ENCODE measurements at places on chromosomes 6 and 20.
A peak's percentile ranks its signal among the peaks of the same experiment; 100 is the strongest.

- DNase-seq, result no peak
- no peak overlapping the region for H3K27ac ChIP-seq
- no peaks in the 10 kb centered on the region for H3K36me3 ChIP-seq
These were observed 112.7 kb downstream of the FHL5 start for GRCh38 chr6:96675597-96675996.

GRCh38 chr6:79813854-79814709, 133.3 kb downstream of the ELOVL4 start:
- no peaks in the 10 kb centered on the region for H3K4me1 ChIP-seq
- H3K36me3 ChIP-seq, result no peaks in the 10 kb centered on the region
- no peak overlapping the region for H3K27ac ChIP-seq
- peak; percentile 14 for DNase-seq
- no peaks in the 10 kb centered on the region for H3K27me3 ChIP-seq

- H3K27ac ChIP-seq, result no peak overlapping the region
- H3K27me3 ChIP-seq, result no peaks in the 10 kb centered on the region
- H3K4me1 ChIP-seq, result peaks cover 11% of the 10 kb centered on the region
- H3K36me3 ChIP-seq, result no peaks in the 10 kb centered on the region
- DNase-seq, result no peak
These were observed 4.4 kb downstream of the CEP85L start for GRCh38 chr6:118646977-118647376.

- no peaks in the 10 kb centered on the region for H3K27me3 ChIP-seq
- no peak for DNase-seq
- no peak overlapping the region for H3K4me3 ChIP-seq
- H3K27ac ChIP-seq, result no peak overlapping the region
- no peaks in the 10 kb centered on the region for H3K4me1 ChIP-seq
These were observed 20.1 kb downstream of the CDKAL1 start for GRCh38 chr6:20554326-20554725.

DNA sequence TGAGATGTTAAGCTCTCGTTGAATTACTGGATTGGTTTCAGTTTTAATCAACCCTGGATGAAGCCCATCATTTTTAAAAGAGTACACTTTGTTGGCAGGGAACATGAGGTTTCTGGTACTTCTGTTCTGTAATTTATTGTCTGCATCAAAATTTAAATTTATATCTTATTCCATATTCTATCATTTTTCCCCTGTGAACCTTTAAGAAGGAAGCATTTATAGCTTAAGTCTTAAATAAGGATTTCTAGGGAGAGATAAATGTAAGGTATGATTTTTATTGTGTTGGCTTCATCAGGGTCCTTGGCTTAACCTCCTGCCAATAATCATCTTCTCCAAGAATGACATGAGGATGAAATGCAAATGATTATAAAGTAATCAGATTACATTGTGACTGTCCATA, 40.6 kb downstream of the MLIP start:
- no peaks in the 10 kb centered on the region for H3K27me3 ChIP-seq
- no peak overlapping the region for H3K27ac ChIP-seq
- H3K4me3 ChIP-seq, result no peak overlapping the region
- DNase-seq, result no peak
- no peaks in the 10 kb centered on the region for H3K4me1 ChIP-seq

GRCh38 chr6:110946498-110946897, 12.0 kb upstream of the GTF3C6 start:
- no peaks in the 10 kb centered on the region for H3K4me1 ChIP-seq
- no peak for DNase-seq
- no peak overlapping the region for H3K4me3 ChIP-seq
- H3K27ac ChIP-seq, result no peak overlapping the region
- no peaks in the 10 kb centered on the region for H3K36me3 ChIP-seq

DNA sequence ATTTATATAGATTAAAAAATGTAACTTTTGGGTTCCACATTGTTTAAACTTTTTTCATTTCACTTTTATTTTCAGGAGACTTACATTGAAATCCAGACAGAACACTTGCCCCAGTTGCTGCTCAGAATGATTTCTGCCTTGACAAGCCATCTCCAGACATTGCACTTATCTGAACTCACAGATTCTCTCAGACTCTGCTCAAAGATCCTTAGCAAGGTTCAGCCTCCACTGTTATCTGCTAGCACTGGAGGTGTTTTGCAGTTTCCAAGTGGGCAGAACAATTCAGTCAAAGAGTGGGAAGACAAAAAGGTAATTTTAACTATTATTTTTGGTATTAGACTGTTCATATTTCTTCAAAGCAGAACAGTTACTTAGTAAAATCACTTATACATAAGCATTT, 58.0 kb downstream of the DOP1A start:
- H3K27me3 ChIP-seq, result no peaks in the 10 kb centered on the region
- H3K4me3 ChIP-seq, result no peak overlapping the region
- DNase-seq, result no peak
- H3K36me3 ChIP-seq, result peaks cover 70% of the 10 kb centered on the region

GRCh38 chr6:126204598-126204997, 135.3 kb upstream of the CENPW start:
- H3K27ac ChIP-seq, result no peak overlapping the region
- H3K27me3 ChIP-seq, result no peaks in the 10 kb centered on the region
- H3K36me3 ChIP-seq, result no peaks in the 10 kb centered on the region

- no peak overlapping the region for H3K4me3 ChIP-seq
- no peaks in the 10 kb centered on the region for H3K36me3 ChIP-seq
- DNase-seq, result no peak
- H3K4me1 ChIP-seq, result peaks cover 11% of the 10 kb centered on the region
- peaks cover 35% of the 10 kb centered on the region for H3K27me3 ChIP-seq
These were observed 24.1 kb upstream of the NOL4L start for GRCh38 chr20:32609111-32609773.

DNA sequence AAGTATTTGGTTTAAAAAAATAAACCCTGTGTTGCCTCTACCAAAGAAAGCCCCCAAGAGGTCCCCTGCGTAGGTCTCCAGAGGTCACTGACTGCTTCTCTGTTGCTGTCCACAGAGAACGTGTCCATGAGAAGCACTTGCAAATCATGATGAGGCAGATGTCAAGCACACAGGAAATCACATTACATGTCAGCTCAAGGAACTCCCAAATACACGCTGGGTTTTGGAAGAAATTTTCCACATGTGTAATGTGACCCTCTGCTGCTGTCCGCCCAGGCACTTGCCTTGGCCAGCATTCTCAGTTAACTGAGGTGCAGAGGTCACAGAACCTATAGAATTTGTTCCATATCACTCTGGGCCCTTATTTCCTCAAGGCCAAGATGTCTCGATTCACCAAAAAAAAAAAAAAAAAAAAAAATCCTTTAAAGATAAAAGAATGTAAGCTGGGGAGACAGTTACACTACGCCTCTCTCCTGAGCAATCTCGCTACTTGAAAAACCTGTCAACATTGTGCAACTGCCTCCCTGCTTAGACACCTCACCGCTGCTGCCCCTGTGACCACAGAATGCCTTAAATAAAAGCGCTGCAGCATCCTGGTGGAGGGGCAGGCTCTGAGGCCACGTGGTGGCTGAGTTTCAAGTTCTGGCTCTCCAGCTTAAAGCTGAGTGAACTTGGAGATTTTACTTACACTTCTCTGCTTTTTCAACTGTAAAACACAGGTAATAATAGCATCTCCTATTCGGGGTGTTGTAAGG, 42.3 kb downstream of the SLC22A23 start:
- H3K36me3 ChIP-seq, result no peaks in the 10 kb centered on the region
- no peak overlapping the region for H3K27ac ChIP-seq
- H3K4me3 ChIP-seq, result no peak overlapping the region
- peaks cover 14% of the 10 kb centered on the region for H3K4me1 ChIP-seq

DNA sequence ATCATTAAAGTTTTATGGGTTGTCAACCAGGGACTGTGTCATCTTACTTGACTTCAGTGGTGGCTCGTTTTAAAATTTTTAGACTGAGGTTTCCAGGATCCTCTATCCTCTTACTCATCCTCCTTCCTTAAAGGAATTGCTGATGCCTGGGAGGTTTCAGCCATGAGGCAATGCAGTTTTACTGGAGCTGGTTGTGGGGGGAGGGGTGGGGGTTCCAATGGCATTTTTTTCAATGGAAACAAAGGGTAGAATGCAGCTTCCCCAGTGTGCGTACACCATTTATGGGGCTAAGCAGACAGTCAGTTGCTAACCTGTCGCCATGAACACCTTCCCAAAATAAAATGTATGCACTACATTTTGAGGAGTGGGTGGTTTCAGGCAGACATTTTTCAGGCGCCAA, 88.0 kb downstream of the METTL24 start:
- no peak overlapping the region for H3K4me3 ChIP-seq
- H3K27me3 ChIP-seq, result no peaks in the 10 kb centered on the region
- H3K27ac ChIP-seq, result no peak overlapping the region
- H3K36me3 ChIP-seq, result no peaks in the 10 kb centered on the region

GRCh38 chr6:119348096-119348747, 1.3 kb downstream of the MAN1A1 start:
- H3K27me3 ChIP-seq, result no peaks in the 10 kb centered on the region
- peak overlapping the region; percentile 53 for H3K27ac ChIP-seq
- H3K4me3 ChIP-seq, result peak overlapping the region; percentile 95
- H3K36me3 ChIP-seq, result no peaks in the 10 kb centered on the region

DNA sequence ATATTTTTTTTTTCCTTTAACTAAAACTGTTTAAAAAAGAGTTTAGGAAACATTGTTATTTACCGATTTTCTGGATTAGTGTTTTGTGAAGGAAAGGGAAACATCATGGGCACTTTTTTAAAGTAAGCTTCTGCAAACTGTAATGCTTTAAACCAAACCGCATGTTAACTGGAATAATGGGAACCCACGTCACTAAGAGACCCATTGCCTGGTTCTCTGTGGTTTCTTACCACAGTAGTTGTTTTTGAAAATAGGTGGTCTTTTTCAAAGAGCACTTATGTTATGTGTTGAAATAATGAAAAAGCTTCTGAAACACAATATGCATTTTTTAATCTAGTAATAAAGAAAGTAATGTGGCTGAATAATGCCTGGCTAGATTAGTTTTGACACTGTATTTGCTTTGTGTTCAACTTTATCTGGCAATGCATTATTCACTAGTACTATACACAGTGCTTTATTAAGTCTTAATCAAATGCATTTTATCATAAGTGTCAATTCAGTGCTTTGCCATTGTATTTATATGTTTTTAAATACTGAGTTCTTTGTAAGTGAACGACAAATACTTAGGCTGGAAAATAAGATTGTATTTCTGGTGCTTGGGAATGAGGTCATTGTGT, 754.1 kb upstream of the FLRT3 start:
- H3K27me3 ChIP-seq, result no peaks in the 10 kb centered on the region
- H3K36me3 ChIP-seq, result no peaks in the 10 kb centered on the region
- H3K27ac ChIP-seq, result no peak overlapping the region
- DNase-seq, result no peak
- peaks cover 2% of the 10 kb centered on the region for H3K4me1 ChIP-seq
- H3K4me3 ChIP-seq, result no peak overlapping the region

DNA sequence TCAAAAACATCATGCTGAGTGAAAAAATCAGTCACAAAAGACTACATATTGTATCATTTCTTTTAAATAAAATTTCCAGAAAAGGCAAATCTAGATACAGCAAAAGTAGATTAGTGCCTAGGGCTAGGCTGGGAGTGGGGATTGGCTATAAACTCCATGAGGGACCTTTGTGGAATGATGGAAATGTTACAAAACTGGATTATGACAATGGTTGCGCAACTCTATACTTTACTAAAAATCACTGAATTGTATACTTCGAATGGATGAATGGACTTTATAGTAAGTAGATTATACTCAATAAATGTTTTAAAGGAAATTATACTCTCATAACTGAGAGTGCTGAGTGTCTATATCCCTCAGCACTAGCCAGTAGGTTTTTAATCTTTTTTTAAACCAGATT, 4.3 kb downstream of the HMGN3 start:
- no peaks in the 10 kb centered on the region for H3K36me3 ChIP-seq
- no peak overlapping the region for H3K27ac ChIP-seq
- DNase-seq, result no peak
- H3K27me3 ChIP-seq, result no peaks in the 10 kb centered on the region
- no peak overlapping the region for H3K4me3 ChIP-seq

DNA sequence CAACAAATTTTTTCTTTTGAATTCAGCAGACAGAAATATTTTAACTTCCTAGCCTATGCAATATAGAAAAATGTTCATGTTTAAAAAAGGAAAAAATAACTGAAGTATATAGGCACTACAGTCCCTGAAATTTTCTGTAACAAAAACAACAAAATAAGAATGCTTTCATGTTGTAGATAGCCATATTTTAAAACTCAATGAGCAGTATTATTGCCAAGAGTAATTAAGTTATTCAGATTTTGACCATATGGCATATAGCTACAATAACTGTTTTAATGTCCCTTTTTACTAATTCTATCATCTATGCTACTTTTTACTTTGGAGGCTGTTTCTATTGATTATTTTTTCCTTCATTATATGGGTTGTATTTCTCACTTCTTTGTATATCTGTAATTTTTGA, 283.3 kb upstream of the RIMS1 start:
- no peak for DNase-seq
- no peaks in the 10 kb centered on the region for H3K27me3 ChIP-seq
- H3K4me3 ChIP-seq, result no peak overlapping the region
- no peak overlapping the region for H3K27ac ChIP-seq
- H3K4me1 ChIP-seq, result no peaks in the 10 kb centered on the region

- H3K4me3 ChIP-seq, result no peak overlapping the region
- no peaks in the 10 kb centered on the region for H3K36me3 ChIP-seq
- no peak for DNase-seq
- H3K4me1 ChIP-seq, result peaks cover 6% of the 10 kb centered on the region
These were observed 29.1 kb upstream of the SCML4 start for GRCh38 chr6:107853230-107853629.

- no peak overlapping the region for H3K27ac ChIP-seq
- no peaks in the 10 kb centered on the region for H3K4me1 ChIP-seq
- no peak for DNase-seq
These were observed 27.7 kb upstream of the VEGFA start for GRCh38 chr6:43742285-43742684.

DNA sequence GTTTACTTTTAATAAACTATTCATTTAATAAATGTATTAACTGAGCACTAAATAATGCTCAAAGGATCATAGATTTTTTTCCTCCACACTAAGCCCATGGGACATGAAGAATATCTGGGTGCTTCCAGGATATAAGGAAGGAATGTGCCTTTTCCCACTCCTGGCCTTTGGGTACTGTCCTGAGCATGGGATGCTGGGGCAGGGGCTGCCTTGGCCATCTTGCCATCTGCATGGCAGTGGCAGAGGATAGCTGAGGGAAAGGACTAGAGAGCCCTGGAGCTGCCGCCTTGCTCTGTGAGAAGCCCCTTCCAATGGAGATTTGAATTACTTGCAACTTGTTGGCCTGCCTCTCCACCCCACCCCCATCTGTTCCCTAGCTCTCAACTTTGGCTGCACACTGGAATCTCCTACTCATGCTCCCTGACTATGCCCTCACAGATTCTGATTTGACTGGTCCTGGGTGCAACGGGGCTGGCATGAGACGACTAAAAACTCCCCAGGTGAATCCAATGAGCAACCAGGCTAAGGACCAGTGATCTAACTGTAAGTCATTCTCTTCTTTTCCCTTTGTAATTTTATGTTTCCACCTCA, 15.6 kb downstream of the DDRGK1 start:
- H3K27ac ChIP-seq, result no peak overlapping the region
- no peaks in the 10 kb centered on the region for H3K4me1 ChIP-seq
- H3K36me3 ChIP-seq, result peaks cover 40% of the 10 kb centered on the region
- no peaks in the 10 kb centered on the region for H3K27me3 ChIP-seq
